ENCODE measurements at places on chromosomes 3 and 15.

- DNase-seq = no peak
Observed at GRCh38 chr15:95975212-95975611, 355.3 kb upstream of the NR2F2 start.

DNA sequence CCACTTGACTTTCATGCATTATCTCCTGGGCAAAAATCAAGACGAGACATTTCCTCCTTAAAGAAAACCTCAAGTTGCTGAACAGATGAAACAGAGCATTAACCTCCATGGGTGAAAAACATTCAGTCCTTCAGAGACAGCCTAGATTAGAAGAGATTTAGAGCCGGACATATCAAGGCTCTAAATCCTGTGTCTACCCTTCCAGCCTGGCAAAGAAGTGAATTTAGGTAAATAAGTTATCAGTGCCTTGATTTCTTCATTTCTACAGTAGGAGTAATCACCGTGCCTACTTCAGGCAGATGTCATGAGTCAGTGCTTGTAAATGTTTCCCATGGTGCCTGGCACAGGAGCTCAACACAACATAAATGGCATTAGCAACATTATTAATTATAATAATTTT lies 159.3 kb upstream of the PRICKLE2 start:
- DNase-seq = no peak

GRCh38 chr3:71369701-71370391 lies 213.7 kb downstream of the FOXP1 start:
- no peak for DNase-seq

DNA sequence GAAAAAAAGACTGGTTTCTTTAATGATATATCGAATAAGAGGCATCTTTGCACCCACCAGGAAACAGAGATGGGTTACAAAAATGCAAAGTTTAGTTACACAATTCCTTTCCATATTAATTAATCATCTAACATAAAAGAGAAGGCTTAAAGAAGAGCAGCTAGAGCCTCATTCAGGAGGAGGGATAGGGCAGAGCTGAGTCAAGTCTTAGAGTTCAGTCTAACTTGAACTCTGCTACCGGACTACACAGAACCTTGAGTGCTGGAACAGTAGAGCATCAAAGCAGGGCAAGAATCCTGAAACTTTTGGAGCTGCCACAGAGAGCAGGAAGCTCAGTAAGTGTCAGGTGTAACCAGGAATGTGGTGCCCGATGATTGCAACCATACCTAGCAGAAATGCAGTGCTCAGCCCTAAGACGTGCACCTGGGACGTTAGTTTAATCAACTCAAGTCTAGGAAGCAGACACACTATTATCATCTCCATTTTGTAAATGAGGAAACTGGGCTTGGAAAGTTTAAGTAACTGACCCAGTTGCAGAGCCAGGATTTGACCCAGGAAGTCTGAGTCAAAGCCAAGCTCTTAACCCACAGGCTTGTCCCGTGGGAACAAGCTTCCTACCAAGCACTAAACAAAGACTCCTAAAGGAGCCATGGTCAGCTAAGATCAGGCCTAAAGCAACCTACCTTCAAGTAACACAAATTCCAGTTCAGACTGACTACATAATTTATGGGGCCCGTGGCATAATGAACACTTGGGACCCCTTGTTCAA lies 187.4 kb downstream of the FOXP1 start:
- no peak for DNase-seq

GRCh38 chr15:77783636-77784035 lies 150.9 kb upstream of the LINGO1 start:
- DNase-seq = no peak

DNA sequence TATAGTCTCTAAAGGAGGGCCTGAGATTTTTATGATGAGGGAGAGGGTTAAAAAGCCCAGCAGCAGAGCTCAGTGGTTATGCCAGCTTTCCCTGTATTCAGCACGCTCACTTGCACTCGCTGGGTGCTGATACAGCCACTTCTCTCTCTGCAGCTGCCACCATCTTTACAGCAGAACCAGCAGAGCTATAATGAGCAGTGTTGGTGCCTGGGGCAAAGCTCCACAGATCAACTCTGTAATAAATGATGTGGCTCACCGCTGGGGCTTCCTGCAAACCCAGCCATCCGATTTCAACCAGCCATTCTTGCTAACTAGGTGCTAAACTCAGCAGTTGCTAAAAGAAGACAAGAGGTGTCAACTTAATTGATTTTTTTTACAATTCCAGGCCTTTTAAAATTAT lies 48.0 kb downstream of the ARNT2 start:
- no peak for DNase-seq

GRCh38 chr3:114127517-114127916 lies 51.3 kb downstream of the DRD3 start:
- no peak for DNase-seq

- DNase-seq = no peak
Observed at GRCh38 chr15:100898661-100899462, 19.2 kb downstream of the ALDH1A3 start.

DNA sequence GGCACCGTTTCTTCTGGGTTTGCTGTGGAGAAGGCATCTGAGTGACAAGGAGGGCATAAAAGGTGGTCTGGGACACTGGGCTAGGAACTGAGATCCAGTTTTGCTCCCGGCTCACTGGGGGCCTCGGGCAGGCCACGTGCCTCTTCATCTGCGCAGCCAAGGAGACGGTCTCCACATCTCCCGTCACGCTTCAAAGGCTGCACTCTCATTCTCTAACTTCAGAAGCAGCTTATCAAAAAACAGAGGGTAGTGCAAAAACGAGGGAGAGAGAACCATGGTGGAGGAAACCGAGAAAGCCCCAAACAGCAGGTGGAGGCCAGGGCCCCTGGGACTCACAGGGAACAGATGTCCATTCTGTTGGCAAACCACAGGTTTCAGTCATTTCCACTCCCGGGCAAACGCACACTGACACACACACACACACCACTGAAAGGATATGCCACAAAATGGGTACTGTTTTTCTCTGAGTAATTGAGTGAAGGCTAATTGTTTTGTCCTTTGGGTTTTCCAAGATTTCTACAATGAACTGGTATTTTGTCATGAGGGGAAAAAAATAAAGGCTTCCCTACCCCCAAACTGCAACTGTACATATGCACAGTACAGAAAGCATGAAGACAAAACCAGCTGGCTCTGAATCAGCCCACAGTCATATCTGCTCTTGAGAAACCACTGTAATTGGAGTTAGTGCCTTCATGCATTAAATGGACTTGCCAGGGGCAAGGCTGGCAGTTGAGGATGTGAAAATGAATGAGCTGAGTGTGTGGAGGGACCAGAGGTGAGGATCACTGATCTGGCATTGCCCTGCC lies 71.9 kb downstream of the MGLL start:
- peak; percentile 44 for DNase-seq

- no peak for DNase-seq
Observed at GRCh38 chr15:74402873-74403587, 30.7 kb downstream of the SEMA7A start.

- no peak for DNase-seq
Observed at GRCh38 chr3:9316881-9317361, 45.9 kb upstream of the THUMPD3 start.

- DNase-seq = no peak
Observed at GRCh38 chr3:192831111-192831644, 86.5 kb downstream of the MB21D2 start.

- no peak for DNase-seq
Observed at GRCh38 chr15:67152429-67152828, 87.0 kb downstream of the SMAD3 start.

DNA sequence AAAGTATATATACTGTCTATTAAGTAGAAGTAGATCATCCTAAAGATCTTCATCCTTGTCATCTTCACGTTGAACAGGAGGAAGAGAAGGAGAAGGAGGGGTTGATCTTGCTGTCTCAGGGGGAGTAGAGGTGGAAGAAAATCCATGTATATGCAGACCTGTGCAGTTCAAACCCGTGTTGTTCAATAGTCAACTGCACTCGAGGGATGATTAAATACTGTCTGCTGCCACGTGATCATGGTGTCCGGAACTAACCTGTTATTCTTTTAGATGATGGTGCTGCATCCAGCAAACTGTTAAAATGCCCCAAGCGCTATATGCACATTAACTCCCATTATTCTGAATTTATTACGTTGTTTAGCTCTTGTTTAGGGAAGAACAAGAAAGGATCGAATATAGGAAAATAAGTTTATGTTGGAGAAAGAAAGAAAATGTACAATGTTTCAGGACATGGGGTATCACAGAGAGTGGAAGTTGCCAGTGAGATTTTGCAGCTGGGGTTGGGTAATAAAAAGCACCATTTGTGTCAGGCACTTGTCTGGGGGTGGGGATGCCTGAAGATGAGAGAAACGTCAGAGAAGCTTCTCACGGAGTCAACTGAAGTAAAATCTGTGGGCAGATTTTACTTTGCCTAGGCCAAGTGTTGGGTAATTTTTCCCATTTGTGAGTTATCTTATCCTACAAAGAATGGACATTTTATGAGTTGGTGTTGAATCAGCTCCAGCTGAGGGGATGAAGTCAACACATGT lies 229.2 kb downstream of the RYR3 start:
- no peak for DNase-seq

All from suprapubic skin (tissue), 4 donors.